ENCODE measurements at places on chromosomes 6 and 20.

DNA sequence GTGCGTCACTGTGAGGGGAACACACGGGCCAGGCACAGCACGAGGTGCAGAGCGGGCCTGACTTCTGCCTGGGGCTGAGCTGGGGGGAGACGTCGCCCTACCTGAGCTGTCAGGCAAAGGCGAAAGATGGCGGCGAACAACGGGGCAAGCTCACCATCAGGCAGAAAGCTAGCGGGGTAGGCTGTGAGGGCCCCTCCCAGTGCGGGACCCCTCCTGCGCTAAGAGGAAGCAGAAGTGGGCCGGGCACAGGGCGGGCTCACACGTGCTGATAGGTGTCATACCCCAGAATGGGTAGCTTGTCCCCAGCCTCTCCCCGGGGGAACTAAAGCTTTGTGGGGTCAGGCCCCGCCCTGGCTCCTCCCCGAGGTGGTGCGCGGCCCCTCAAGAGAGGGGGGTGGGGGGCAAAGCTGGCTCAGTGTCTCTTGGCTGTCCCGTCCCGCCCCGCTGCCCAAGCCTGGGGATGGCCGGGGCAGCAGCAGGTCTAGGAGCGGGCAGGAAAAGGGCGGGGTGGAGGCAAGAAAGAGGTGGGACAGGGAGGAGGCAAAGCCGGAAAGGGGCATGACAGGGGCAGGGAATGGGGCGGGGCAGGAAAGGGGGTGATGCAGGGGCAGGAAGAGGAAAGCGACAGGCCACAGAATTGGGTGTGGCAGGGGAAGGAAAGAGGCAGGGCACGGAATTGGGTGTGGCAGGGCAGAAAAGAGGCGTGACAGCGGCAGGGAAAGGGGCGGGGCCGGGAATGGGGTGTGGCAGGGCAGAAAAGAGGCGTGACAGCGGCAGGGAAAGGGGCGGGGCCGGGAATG is 14.7 kb downstream of the UCKL1 start:
- peak; percentile 55 for DNase-seq

DNA sequence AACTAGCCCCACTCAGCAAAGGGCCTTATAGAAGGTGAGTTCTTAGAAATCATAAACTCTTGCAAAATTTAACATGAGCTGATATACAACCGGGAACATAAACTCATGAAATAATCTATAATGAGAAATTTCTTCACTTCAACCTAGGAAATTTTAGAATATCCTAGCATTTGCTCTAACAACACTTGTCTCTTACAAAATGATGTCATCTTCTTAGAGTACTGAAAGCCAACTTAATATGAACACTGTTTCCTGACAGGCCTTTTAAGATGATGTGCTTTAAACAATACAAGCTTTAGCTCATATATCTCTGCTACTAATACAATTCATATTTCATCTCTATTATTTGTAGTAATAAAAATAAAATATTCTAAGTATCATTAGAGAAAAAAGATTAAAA is 932 bp downstream of the PACRG start:
- no peak for DNase-seq

DNA sequence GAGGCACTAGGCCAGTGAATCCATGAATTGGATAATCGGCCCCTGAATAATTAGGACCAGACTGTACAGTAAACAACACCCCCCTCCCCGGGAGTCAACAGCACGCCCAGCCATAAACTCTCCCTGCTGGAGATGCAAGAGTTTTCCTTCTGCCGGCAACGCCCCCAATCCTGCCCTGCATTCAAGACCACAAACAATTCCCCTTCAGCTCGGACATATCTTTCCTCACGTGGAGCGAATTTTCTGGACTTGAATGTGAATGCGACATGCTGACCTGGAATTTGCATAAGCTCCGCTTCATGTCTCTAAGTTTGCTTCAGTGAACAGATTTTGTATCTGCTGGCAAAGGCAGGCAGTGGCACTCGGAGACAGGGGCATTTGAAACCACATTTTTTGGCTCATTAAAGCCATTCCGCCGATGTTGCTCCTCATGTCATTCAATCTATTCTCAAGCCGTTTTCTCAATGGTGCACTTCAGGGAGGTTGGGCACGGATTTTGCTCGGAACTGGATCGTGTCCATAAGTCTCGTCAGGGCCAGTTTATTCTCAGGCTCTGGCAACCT is 38.0 kb upstream of the GMPR start:
- DNase-seq: no peak

- no peak for DNase-seq
Observed at GRCh38 chr6:79710127-79710526, 79.0 kb downstream of the SH3BGRL2 start.

GRCh38 chr20:7695635-7696034 is 244.6 kb downstream of the HAO1 start:
- no peak for DNase-seq

- no peak for DNase-seq
Observed at GRCh38 chr20:43960231-43960630, 45.6 kb downstream of the TOX2 start.

- DNase-seq: no peak
Observed at GRCh38 chr6:53746442-53747103, 48.2 kb upstream of the LRRC1 start.

DNA sequence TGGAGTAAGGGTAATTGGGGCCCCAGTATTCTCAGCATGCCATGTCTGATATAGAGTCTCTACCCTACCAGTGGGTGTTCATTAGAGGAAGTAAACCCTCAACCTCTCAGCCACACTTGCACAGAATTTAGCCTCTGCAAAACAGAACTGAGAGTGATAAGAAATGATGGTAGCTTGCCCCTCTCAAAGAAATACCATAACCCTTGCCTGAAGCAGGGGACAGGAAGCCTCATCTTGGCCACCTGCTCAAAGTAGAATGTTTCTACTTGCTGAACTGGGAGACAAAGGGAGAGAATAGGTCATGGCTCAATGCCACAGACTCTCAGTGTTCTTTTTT is 33.7 kb downstream of the SPTLC3 start:
- no peak for DNase-seq

GRCh38 chr20:18197382-18198070 is 59.9 kb downstream of the KAT14 start:
- no peak for DNase-seq

GRCh38 chr20:56995635-56996075 is 270.8 kb downstream of the BMP7 start:
- no peak for DNase-seq

DNA sequence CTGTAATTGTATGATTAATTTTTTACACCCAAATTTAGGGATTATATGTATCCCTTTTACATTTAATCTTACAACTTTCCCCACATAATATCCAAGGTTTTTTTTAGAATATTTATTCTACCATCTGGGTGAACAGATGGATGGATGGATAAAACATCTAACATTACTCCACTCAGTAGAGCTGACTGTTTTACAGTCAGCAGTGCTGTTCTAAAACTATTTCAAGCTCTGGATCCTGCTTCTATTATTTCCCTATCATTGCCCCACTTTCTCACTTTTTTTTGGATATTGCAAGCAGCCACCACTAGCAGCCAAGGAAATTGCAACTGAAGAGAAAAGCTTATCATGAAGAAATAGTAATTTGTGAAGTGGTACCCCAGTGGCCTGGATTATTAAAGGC is 173.7 kb downstream of the ARHGAP18 start:
- DNase-seq: no peak

DNA sequence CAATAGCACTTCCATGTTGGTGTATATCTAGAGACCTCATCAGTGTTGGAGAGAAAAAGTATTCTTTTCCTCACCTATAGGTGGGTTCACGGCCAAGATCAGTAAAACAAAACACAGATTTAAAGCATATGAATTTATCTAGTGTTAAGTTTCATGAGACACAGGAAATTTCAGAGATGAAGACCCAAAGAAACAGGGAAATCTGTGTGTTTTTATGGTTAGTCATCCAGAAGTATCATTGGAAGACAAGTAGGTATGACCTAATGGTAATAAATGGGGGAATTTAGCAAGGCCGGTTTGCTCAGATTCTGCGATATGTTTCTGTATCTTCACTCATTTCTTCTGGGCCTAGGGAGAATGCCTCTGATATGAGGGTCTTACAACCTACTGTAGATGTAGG is 419.6 kb upstream of the MARCKS start:
- DNase-seq: no peak

DNA sequence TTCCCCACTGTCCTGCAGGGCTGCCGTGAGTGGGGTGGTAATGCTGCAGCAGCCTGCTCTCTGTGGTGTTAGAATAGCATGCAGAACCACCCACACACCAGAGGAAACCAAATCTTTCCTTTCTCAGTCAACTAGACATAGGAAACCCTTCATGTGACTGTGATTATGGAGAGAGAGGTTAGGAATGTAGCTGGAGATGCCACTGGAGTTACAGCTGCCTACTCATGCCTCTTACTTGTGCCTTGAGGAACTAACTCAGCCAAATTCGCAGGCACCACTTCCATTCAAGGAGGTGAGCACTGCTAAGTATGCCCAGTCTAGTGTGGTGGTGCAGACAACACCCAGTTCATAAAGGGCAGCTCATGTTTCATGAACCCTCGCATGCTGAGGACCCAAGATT is 27.4 kb downstream of the MUC22 start:
- DNase-seq: no peak

GRCh38 chr6:134714113-134714512 is 235.8 kb downstream of the ALDH8A1 start:
- DNase-seq: no peak

GRCh38 chr20:9474835-9475415 is 39.5 kb upstream of the LAMP5 start:
- no peak for DNase-seq

DNA sequence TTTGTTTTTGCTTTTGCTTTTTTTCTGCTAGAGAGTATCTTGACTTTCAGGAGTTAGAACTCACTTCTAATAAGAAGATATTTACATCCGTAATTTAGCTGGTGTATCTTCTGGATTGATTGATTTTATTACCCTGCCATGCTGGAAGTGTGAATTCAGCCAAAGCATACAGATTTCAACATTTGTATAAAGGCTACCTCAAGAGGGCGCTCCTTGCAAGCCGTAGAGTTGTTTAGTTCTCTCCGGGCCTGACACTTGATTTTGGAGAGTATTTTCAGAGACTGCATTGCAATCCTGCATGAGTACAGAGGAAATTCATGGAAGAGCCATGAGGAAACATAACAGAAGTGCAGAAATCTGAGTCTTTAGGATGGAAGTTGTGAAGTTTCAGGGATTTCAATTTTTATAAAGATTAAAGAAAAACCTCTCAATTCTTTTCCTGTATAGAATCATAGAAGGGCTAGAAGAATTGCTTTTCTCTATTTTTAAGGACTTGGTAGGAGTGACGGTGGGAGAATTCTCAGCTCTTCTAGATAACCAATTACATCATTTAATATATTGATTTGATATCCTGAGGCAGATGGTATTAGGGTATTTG is 66.7 kb upstream of the TIAM2 start:
- DNase-seq: peak; percentile 56

DNA sequence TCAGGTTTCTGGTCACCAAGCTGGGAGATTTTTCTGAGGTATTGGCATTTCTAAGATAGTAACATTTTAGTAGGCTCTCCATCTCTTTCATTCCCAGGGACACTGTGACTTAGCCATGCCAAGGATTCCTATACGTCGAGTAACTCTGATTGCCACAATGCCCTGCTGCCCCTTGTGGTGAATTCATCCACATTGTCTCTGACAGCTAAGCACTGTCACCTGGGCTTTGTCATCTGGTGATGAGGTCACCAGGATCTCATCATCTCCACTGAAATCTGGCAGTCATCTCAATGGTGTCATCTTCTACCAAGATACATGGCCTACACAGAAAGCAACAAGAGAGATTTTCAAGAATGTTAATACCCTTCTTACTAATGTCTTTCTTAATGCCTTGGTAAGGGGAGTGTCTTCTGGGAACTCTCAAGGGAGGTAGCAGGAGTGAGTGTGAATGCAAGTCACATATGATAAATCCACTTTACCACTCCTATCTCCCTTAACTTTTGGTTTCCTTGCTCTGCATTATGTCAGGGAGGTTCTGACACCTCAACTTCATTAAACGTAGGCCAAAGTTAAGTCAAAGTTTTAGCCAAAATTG is 246.7 kb downstream of the CD109 start:
- DNase-seq: no peak
